ENCODE measurements at places on chromosomes 13 and 19.
A peak's percentile ranks its signal among the peaks of the same experiment; 100 is the strongest.

GRCh38 chr13:77806518-77806917 is 109.0 kb downstream of the SLAIN1 start:
- no peak for DNase-seq

DNA sequence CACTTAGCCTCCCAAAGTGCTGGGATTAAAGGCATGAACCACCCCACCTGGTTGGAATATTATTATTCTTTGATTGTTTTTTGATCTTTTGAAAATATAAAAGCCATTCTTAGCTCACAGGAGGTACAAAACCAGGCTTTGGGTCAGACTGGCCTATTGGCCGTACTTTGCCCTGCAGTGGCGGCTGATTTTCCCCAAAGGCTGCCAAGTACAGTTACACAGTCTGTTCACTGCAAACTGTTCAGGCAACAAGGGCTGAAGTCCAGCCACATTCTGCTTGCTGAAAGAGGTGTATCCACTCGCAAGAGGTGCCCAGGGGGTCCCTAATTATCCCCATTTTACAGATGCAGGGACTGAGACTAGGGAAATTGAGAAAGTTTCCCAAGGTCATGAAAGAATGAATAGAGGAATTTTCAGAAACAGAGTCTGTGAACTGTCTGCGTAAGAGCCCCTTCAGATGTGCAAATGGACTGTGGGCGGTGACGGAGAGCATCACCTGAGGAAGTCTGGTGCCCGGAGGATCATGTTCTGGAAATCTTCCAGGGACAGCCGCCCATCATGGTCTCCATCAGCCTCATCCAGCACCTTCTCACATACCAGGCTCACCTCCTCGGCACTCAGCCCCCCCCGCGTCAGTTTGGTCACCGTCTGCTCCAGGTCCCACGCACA is 9.0 kb downstream of the CIB3 start:
- no peak for DNase-seq

GRCh38 chr13:44936246-44936645 is 53.0 kb downstream of the NUFIP1 start:
- DNase-seq: no peak

DNA sequence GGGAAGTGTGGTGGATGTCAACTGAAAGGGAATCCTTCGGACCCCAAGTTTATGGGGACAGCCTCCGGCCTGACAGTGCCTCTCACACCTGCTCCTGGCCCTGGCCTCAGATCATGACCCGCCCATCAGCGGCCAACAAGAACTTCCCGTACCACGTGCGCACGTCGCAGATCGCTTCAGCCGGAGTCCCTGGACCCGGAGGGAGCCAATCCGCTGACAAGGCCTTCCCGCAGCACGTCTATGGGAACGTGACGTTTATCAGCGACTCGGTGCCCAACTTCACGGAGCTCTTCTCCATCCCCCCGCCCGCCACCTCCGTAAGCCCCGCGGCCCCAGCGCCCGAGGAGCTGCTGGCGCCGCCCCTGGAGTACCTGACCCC is 2.0 kb upstream of the MEGF8 start:
- no peak for DNase-seq

DNA sequence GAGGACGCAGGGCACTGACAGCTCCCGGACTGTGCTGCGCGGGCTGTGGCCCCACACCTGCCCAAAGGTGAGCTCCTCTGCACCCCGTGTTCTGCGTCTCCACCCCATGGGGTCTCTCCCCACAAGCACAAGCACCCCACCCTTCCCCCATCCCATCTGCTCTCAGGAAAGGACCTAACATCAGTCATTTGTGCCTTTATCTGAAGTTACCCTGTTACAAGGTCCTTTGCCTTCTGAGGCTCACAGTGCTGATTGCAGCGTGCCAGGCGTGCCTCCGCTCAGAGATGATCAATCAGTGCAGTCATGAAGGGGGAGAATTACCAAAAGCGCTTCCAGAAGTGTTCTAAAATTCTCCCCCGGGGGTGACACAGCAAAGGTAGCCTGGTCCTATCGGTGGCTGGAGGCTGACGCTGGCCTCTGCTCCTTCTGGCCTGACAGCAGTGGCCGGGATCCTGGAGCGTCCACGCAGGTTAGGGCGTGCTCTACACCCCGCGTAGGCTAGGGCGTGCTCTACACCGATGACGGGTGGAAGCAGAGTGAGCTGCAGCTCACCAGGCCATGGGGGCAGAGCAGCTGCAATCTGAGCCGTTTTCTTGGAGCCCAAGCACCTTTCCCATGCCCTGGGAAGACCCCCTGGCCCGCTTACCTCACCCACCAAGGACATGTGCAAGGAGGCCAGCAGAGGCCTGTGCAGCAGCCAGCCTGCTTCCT is 84.7 kb upstream of the TM9SF2 start:
- DNase-seq: no peak

DNA sequence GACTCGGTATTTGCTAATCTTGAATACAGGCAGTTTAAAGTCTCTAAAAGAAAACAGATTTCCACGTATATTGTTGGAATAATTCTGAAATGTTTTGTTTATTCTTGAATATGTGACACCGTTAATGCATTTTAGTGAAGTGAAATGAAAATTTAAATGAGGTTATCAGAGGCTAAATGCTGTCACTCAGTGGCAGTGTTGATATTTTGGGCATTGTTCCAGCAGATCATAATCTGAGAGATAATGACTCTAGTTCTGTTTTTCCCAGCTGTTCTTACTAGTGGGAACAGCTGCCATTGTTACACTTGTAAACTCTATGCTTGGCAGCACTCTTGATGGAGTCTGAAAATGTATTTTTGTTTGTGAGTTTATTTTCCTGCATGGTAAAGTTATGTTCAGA is 365.6 kb upstream of the SLC10A2 start:
- no peak for DNase-seq

DNA sequence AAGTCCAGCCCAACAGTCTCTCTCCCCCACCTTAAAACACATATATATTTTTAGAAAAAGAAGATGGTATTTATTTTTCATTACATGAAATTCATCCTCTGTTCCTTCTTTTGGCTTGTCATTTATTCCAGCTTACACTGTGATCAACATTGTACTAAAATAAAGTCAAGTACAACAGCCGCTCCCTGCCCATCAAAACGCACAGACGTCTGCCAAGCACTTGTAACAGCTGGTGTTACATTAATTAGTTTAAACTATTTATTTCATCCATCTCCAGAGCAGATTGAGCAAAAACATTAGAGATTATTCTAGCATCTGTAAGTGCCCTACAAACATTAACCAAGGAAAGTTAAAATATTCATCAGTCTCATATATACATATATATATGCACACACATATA is 350.5 kb downstream of the DACH1 start:
- no peak for DNase-seq

DNA sequence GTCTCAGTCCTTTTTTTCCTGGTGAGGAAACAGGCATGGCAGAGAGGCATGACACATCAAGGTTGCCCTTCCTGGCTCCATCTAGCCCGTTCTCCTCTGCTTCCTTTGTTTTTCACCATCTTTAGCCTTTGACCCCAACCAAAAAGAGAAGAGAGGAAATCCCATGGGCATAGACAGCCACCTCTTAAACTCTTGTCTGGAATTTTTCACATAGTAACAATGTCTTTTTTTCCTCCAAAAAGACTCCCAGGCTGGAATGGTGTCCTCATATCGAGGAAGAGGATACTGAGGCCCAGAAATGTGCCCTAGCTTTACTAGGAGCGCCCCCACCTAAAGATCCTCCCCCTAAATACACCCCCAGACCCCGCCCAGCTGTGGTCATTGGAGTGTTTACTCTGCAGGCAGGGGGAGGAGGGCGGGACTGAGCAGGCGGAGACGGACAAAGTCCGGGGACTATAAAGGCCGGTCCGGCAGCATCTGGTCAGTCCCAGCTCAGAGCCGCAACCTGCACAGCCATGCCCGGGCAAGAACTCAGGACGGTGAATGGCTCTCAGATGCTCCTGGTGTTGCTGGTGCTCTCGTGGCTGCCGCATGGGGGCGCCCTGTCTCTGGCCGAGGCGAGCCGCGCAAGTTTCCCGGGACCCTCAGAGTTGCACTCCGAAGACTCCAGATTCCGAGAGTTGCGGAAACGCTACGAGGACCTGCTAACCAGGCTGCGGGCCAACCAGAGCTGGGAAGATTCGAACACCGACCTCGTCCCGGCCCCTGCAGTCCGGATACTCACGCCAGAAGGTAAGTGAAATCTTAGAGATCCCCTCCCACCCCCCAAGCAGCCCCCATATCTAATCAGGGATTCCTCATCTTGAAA is at the start of gene GDF15:
GDF15 (plus strand) TSS at position 484 of the 868 bp plus-strand sequence; CDS start at position 516, 32 bp downstream.
- DNase-seq: peak; percentile 97

DNA sequence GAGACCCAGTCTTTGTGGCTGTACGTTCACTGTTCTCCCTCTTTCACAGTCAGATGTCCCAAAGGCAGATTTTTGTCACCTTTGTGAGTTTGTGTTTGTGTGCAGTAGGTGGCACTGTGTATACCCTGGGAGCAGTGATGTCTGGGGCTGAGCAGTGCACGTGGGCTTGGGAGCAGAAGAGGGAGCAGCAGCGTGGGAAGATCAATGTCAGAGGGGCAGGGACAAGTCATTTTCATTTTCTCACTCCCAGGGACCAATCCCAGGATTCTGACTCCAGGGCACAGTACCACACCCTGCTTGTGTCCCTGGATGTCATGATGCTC is 2.0 kb upstream of the PSG6 start:
- no peak for DNase-seq

DNA sequence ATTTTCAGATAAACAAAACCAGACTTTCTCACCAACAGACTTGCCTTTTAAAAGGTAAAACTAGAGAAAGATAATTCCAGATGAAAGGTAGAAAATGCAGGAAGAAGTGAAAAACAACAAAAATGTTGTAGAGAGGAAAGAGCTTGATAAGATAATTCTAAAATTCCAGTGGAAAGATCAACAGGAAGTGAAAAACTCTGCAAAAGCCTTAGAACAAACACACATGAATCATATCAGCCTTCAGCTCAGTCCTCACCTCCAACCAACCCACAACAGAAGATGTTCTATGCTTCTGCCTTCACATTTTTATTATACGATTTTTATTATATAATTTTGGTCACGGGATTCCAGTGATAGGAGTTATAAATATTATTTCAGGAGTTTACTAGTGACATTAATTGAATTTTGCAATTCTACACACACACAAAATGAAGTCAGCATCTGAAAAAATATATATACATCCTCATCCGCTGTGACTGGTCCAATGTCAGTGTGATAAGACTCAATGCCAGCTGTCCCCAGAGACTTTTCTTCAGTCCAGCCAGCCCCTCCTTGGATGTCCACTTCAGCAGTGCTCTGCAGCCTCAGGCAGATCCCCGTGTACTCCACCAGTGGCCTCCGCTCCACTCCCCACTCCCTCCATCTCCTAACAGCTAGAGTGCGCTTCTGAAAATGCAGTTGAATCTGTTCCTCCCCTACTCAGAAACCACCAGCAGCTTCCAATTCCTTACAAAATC is 57.9 kb downstream of the GADD45B start:
- DNase-seq: no peak

DNA sequence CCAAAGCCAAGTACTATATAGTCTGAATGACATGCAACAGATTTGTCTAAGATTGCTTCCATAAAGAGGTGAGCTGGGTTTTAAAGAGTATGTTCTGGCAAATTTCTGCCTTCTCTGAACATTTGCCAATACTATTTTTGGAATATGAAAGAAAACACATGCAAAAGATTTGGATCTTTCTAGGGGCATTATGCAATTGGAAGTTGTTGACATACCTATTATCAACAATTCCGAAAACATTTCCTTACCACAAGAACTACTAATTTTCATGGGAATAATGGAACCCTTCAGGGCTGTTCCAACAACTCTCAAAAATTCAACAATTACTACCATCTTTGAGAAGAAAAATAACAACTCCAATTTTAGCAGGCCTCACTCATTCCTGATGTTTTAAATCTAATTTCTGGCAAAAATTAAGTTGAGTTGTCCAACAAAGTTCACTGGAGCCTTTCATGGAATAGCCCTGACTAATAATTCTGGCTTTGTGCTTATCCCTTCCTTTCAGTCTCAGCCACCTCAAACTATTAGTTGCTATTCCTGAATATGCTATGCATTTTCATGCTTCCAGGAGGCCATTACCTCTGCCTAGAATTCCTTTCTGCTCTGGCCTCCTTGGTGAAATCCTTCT is 250.0 kb downstream of the RGCC start:
- DNase-seq: no peak

DNA sequence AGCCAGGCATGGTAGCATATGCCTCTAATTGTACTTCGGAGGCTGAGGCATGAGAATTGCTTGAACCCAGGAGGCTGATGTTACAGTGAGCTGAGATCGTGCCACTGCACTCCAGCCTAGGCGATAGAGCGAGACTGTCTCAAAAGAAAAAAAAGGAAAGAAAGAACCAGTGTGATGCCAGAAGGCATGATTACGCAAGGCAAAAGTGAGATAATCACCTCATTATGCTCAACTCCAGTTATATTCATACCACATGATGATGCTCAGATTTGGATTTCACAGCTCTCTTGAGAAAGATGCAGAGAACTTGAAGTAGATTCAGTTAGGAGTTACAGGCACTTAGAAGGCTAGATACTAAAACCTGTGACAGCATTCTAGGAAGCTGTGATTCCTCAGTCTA is 21.8 kb downstream of the RCBTB1 start:
- no peak for DNase-seq

DNA sequence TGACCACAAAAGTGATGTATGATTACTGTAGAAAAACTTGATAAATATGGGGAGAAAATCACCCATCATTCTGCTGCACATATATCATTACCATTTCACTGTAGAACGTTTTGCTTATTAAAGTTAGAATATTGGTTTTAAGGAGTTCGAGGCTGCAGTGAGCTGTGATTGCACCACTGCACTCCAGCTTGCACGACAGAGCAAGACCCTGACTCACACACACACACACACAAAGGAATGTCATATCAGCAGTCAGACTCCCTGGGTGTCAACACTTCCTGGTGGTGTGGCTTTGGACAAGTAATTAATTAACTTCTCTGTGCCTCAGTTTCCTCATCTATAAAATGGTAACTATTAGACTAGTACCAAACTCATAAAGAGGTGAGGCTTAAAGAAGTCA is 11.3 kb upstream of the PNMA8A start:
- no peak for DNase-seq

DNA sequence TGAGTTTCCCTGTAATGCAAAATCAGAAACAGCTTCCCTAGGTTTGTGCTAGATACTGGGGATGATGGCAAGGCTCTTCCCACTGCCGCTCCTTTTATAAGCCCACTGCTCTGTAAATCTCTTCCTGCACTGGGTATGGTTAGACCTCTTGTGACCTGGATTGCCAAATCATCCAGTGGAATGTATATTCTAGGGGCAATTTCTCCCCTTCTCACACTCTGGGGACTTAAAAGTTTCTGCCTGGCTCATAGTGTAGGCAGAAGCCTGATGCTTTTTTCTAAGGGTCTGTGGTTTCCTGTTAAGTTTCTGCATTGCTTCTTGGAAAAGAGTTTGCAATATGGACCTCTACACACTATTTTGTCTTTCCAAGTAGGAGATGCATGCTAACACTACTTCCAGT is 1582.0 kb upstream of the PCDH20 start:
- no peak for DNase-seq

GRCh38 chr19:38483016-38483630 is 49.6 kb downstream of the RYR1 start:
- DNase-seq: no peak

GRCh38 chr13:97135883-97136282 is 86.2 kb upstream of the MBNL2 start:
- DNase-seq: no peak
